Activated CD4-positive, CD25-positive, alpha-beta regulatory T cell (primary cell): ENCODE measurements at places on chromosomes 11 and 22.

- no peak for DNase-seq
Measured at GRCh38 chr11:130555251-130555841, 106.9 kb downstream of the ADAMTS15 start.

DNA sequence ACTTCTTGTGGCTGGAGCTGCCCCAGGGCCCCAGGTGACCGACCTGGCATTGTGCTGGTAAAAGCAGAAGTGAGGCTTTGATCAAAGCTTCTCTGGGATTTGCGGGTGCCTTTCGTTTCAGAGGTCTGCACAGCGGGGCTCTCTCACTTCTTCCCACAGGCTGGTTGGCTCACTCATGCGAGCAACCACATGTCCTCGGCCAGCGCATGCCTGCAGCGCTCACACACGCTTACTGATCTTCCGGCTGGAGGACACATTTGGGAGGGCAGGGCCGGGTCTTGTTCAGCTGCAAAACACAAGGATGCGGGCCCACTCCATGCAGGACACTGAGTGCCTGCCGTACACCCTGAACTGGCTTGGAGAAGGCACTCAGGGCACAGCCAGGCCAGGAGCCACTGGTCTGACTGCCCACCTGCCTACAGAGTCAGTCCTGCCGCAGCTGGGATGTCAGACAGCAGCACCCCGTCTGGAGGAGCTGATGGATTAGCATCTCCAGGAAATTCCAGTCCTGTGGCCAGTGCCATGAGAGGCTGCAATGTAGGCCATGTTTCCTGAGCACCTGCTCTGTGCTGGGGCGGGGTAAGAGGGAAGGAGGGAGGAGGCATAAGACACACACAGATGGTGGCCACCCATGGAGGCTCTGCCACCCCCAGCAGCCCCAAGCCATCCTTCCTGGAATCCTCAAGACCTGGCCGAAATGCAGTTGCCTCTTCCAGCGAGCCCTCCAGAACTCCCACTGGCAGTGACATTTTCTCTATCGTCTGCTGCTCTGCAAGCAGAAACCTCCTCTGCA, 1383.2 kb downstream of the BRD1 start:
- no peak for DNase-seq

DNA sequence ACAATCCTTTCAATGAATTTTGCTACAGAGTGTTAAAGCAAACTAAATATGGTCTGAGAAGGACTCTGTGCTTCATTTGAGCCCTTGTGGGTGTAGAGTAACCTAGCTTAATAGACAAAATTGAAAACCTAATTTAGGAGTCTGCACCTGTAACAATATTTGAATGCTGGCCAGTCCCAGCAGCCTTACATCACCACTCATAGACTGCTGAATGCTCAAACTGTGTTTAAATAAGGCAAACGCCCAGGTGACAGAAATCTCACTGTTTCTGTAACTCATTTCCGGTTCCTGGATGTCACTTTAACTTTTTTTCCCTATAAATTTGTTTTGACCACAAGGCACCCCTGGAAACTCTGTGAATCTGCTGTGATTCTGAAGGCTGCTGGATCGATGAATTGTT, 45.5 kb upstream of the GLYATL1B start:
- DNase-seq = no peak

DNA sequence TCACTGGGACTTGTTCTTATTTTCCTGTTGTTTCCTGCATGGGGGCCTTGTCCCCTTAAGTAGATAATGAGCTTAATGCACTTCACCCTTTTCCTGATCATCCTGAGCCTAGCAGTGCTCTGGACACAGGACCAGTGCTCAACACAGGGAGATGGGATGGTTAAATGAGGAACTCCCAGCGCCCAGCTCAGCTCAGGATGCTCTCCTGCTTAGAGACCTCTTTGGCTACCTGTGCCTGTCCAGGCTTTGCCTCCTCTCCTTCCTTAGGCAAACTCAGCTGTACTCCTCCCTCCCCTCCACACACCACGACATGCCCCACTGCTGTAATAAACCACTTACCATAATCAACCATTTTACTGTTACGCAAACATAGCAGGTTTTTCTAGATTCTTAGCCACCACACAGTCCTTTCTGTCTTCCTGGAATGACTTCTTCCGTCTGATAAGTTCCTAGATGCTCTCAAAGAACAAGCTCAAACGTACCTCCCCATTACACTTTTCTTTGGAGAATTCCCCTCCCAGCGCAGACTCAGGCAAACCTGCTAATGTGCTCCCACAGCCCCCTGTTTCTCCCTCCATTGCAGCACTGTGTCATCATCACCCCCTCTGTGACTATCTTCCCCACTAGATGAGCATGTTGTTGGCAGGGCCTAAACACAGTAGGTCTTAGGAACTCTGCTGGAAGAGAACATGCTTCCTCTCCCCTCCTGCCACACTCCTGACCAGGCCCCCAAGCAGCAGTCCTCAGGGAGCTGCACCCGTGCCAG, 113.6 kb downstream of the MICAL2 start:
- DNase-seq = no peak

DNA sequence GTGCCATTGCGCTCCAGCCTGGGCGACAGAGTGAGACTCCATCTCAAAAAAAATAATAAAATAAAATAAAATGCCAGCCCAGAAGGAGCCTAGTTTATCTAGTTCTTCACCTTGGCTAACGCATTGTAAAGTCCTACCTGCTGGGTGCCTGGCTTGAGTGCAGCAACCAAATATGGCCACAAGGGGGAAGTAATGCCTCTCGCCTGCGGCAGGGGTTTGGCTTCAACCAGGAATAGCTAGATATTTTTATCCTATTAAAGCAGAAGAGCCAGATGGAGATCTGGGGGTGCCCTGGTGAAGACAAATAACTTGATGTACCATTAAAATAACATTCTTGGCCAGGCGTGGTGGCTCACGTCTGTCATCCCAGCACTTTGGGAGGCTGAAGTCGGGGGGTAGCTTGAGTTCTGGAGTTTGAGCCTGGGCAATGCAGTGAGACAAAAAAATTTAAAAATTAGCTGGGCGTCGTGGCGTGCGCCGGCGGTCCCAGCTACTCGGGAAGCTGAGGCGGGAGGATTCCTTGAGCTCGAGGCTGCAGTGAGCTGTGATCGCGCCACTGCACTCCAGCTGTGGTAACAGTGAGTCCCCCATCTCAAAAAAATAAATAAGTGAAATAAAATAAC, 20.6 kb upstream of the PLEKHB1 start:
- DNase-seq = peak; percentile 43

DNA sequence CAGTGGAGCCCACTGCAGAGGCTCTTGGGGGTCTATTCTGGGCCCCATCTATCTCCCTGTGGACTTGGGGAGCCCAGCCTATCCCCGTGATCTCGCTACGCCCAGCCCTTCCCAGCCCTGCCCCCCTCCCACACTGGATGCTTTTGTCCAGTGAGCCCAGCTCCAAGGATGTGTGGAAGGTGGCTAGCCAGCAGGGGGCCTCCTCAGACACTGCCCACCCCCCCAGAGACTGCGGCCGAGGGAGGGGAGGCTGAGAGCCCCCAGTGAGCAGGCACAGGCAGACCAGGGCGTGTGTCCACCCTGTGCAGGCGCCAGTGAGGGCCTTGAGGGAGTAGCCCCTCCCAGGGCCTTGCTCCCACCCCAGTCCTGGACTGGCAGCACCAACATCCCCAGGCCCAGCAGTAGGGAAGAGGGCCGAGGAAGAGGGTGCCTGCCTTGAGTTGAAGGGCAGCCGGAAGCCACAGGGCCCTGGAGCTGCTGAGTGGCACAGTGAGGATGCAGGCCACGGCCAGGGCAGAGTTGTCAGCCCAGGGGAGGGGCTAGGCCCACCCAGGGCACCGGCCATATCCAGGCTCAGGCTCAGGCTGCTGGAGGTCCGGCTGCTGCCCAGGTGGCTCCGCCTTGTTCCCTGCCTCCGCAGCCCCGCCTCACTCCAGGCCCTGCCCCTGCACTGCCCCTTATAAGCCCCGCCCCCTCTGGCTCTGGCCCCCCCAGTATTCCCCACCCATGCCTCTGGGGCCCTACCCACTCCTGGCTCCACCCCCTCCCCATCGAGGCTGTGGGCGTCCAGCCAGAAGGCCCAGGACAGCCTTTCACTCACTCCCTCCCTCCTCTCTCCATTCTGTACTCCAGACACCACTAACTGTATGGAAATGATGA, 28.0 kb downstream of the MOB2 start:
- DNase-seq = no peak

DNA sequence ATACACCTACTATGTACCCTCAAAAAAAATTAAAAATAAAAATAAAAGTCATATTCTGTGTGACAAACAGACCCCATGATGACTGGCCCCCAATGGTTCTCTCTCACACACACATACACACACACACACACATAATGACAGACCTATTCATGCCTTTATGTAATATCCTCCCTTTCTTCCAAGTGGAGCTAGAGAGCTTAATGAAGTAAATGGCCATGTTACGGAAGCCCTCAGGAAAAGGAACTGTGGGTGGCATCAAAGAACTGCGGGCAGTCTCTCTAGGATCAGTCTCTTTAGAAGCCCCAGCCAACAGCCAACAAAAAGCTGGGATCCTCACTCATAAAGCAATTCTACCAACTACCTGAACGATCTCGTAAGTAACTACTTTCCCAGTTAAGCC, 125.5 kb downstream of the SIK3 start:
- no peak for DNase-seq

DNA sequence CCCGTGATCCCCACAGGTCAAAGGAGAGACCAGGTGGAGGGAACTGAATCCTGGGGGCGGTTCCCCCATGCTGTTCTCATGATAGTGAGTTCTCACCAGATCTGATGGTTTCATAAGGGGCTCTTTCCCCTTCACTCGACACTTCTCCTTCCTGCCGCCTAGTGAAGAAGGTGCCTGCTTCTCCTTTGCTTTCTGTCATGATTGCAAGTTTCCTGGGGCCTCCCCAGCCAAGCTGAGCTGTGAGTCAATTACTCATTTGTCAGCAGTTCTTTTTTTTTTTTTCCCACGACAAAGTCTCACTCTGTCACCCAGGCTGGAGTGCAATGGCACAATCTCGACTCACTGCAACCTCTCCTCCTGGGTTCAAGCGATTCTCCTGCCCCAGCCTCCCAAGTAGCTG, 1530.4 kb downstream of the BRD1 start:
- DNase-seq = no peak

DNA sequence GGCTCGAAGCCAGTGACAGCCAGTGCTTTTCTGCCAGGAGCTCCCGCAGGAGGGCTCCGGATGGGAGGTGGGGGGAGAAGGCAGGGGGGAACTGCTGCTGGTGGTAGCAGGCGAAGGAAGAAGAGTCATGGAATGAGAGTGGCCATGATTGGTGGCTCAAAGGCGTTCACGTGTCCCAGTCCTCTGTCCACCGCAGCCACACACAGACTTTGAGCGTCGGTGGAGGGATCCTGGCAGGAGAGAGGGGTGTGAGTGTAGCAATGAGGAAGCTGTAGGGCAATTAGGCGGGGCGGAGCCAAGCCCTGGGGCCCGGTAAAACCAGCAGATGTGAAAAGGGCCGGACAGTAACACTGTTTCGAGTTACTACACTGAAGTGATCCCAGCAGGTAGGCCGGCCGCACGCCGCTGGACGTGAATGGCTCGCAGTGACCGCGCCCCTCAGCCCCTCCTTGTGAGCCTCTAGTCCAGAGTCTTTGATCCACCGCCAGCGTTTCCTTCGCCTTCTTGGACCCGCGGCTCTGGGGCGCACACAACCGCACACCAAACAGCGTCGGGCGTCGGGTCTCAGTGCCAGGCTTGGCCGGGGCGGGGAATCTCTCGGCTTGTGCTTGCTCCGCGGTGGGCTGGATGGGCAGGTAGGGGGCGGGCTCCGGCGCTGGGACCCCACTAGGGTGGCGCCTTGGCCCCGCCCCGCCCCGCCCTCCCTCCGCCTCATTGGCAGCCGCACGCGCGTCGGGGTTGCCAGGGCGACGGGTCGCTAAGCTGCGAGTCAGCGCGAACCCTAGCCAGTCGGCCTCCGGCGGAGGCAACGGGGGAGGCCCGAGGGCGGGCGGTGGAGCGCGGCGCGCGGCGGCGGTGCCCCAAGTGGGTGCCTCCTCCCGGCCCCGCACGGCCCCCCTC, at the start of gene LRRC10B:
Gene LRRC10B, plus strand, starts transcription at position 788 of the 900 bp plus-strand sequence. CDS start 250 bp downstream, outside the sequence.
- DNase-seq = no peak

- DNase-seq = no peak
Measured at GRCh38 chr11:79525257-79525656, 84.4 kb upstream of the TENM4 start.

- DNase-seq = no peak
Measured at GRCh38 chr22:19808873-19809478, 45.7 kb downstream of the GNB1L start.

GRCh38 chr11:134578807-134579723, 167.0 kb upstream of the B3GAT1 start:
- no peak for DNase-seq

- DNase-seq = no peak
Measured at GRCh38 chr22:36067235-36067558, 38.6 kb upstream of the RBFOX2 start.

- no peak for DNase-seq
Measured at GRCh38 chr22:29265929-29266328, 1.9 kb downstream of the RHBDD3 start.

- no peak for DNase-seq
Measured at GRCh38 chr11:30573951-30574350, 12.2 kb downstream of the MPPED2 start.

DNA sequence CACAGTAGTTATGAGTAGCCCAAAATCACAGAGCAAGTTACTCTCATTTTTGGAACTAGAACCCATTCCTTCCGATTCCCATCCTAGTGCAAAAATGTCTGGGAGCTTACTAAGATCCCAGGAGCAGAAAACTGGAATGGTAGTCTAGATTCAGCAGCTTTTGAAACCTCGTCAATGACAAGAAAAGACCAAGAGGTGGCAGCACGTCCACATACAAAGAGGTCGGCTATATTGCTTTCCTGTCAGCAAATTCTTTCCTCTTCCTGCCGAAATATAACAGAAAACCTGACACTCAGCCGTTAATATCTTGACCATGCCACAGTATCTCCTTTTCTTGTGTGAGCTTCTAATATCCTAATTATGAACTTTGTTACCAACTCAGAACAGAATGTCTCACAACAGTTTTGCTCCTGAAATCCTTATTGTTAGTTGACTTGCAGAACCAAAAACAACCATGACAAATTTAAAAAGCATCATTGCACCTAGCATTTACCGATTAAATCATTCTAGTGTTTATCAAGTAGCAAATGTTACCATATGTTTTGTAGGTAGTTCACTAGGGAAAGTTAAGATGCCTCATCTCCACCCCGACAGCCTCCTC, 92.8 kb upstream of the OR9G4 start:
- DNase-seq = no peak

DNA sequence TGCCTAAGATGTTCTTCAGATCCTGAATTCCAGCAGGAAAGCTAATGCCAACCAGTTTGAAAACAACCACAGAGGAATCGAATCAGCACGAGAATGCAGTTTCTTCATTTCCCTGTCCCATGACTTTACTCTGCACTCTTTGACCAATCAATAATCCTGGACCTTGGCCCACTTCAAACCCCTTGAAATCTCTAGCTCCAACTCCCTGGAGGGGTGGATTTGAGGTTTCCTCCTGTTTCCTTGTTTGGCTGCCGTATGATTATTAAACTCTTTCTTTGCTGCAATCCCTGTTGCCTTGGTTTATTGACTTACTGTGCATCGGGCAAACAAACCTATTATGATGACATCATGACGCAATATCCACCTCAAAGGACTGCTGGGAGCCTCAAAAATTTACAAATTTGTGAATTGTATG, 109.3 kb downstream of the FBXO7 start:
- no peak for DNase-seq

- DNase-seq = no peak
Measured at GRCh38 chr11:8823174-8823742, 87.7 kb upstream of the AKIP1 start.
